Ascending aorta (tissue), 2 donors: ENCODE measurements at places on chromosomes 12 and 14. TPM values are rescaled to one million over a fixed set of nuclear protein-coding genes. Genes with fewer than 3 reads are reported as not detected.

- DNase-seq, result no peak
These were observed 77.3 kb upstream of the GRIN2B start for GRCh38 chr12:14058717-14059116.

GRCh38 chr14:20757965-20758364 is 10.2 kb upstream of the EDDM3B start:
- no peak for DNase-seq

GRCh38 chr12:51051787-51052186 is 3.7 kb downstream of the LETMD1 start:
- DNase-seq, result no peak

DNA sequence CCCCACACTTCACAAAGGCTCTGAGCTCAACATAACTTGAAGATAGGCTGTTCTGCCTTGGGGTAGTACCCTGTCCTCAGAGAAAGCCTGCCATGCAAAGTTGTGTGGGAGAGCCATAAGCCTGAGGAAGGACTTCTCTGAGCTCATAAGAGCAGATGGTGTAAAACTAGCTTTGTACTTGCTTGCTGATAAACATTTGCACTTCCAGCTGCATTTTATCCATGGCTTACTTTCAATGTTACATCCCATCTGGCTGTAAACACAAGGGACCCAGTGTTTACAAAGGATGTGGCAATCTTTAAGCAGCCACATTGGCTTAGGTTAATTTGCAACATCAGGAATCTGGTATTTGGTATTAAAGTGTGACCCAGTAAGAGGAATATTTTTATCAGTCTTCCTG is 258.1 kb downstream of the IPO8 start:
- no peak for DNase-seq

DNA sequence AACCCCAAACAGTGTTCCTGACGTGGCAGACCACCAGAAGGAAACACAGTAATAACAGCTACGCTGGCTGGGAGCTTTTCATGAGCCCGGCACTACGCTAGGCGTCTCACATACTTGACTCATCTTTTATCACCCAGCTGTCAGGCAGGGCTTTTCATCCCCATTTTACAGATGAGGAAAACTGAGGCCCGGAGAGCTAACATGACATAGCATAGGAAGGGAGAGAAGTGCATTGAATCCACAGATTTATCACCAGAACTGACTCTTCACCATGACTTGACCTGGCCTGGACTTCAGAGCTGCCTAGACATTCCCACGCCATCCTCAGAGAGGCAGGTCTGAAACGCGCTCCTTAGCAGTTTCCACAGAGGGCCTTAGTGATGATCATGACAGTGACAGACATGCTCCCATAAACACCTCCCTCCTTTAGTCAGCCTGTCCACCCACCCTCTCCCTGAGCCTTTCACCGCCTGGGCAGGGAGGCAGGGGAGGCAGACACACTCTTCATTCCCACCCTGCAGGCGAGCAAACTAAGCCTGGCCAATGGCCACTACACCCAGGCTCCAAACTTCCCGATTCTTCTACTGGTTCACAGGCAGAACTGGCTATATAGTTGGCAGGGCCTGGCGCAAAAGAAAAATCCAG is 56.2 kb downstream of the RBM19 start:
- no peak for DNase-seq

DNA sequence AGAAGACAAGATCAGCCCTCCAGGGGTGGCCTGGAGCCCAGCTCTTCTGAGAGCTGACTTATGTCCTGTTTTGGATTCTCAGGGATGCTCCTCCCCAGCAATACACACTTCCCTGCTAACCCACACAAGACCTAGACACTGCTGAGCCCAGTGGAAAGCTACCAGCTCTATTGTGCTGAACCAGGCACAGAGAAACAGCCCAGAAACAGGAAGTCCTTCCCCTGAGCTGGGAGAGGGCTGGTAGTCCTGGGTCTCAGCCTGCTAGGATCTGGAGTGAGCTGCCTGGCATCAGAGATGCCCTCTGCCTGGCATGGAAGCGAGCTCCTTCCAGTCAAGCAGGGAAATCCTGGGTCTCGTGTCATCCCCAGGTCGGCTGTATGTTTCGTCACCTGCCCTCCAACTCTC is 1.2 kb upstream of the LAG3 start:
- no peak for DNase-seq

DNA sequence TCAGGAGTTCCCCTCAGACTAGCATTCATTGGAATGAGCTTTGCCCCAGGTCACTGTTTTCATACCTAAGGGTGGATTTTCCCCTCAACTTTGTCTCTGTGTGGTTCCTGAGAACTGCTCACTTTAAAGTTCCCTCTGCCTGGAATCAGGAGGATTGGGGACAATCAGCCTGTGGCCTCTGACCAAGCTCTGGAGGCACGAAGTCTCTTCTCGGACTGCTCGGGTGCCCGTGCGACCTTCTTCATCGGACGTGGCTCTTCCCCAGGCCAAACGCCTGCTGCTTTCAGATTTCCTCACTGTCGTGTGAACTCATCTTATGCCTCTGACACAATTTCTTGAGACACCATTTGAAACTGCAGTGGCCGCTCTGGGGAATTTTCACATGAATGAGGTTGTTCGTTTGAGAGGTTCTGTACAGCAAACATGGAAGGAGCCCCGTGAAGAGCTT is 153.7 kb upstream of the PZP start:
- no peak for DNase-seq

GRCh38 chr14:25837551-25837965 is 760.3 kb downstream of the NOVA1 start:
- no peak for DNase-seq

GRCh38 chr14:37318938-37319337 is 121.2 kb downstream of the MIPOL1 start:
- DNase-seq, result no peak

DNA sequence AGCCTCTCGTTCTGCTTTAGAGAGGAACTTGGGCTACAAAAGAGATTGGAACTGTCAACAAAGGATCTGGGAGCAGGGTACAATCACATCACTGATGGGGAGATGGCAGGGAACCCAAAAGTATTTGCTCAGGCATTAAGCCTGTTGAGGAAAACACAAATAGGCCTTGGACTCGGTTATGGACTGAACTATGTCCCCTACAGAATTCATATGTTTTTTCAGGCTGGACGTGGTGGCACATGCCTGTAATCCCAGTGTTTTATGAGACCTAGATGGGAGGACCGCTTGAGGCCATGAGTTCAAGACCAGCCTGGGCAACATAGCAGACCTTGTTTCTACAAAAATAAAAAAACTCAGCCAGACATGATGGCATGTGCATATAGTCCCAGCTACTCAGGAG is 13.9 kb downstream of the DDX23 start:
- DNase-seq, result no peak

DNA sequence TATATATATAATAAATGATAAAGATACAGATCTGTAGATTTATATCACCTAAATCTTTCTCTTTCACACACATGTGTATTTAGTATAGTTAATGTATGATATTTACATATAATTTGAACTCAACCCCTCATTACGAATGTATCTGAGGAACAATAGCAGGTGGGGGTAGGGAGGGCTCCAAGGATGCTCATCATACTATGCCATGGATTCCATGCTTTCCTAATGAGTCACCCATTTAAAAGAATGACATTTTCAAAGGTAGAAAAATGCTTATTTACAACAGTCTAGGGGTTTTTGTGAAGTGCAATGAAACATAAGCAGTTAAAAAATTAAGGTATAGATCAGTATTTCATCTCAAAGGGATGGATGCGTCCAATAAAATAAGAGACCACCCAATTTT is 181.6 kb downstream of the SOX5 start:
- DNase-seq, result no peak

DNA sequence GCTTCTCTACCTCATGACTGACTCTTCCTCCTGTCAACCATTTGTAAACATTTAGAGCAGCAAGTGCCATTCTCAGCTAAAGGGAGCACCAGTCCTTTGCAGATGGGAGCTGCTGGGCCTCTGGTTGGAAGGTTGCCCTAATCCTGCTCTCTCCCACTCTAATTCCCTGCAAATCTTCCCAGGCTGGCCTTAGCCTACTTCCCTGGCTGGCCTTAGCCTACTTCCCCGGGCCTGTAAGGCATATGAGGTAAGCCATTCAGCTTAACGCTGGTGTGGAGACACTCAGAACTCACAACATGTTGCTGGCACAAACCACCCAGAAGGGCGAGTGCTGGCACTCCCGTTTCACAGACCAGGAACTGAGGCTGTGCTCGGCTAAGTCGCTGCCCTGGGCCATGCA is 69.0 kb downstream of the CPSF2 start:
- no peak for DNase-seq

DNA sequence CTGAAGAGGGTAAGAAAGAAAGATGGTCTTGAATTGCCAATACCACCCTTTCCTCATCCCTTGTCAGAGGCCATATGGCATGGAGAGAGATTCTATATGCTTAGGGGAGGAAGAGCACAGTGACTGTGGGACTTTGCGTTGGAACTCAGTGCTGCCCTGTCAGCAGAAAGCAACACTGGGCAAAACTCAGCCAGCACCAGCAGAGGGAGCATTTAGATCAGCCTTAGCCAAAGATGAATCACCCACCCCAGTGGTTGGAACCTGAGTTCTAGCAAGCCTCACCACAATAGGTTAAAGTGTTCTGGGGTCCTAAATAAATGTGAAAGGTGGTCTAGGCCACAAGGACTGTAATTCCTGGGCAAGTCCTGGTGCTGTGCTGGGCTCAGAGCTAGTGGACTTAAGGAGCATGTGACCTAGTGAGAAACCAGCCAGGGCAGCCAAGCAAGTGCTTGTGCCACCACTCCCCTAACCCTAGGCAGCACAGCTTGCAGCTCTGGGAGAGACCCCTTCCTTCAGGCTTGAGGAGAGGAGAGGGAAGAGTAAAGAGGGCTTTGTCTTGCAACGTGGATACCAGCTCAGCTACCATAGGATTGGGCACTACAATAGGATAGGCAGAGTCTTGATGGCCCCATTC is 11.4 kb upstream of the BCAT1 start:
- DNase-seq, result no peak

DNA sequence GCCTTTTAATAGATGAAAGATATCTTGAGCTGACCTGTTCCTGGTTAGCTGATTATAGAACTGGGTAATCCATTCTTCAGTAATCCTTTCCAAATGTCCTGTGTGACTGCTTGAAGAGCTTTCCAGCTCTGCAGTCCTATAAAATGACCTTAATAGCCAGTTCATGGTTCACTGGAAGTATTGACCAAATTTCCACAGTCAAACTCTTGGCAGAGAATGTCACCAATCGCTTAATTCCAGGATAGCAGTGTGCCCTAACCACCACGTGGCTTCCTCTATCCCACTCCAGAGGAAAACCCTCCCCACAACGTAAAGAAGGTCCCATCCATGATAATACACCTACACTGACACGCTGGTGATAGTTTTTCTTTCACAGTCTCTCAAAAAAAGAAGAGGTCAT is 17.4 kb downstream of the PRKAB1 start:
- DNase-seq, result no peak

- DNase-seq, result no peak
These were observed 7.8 kb upstream of the DTD2 start for GRCh38 chr14:31465111-31465510.

DNA sequence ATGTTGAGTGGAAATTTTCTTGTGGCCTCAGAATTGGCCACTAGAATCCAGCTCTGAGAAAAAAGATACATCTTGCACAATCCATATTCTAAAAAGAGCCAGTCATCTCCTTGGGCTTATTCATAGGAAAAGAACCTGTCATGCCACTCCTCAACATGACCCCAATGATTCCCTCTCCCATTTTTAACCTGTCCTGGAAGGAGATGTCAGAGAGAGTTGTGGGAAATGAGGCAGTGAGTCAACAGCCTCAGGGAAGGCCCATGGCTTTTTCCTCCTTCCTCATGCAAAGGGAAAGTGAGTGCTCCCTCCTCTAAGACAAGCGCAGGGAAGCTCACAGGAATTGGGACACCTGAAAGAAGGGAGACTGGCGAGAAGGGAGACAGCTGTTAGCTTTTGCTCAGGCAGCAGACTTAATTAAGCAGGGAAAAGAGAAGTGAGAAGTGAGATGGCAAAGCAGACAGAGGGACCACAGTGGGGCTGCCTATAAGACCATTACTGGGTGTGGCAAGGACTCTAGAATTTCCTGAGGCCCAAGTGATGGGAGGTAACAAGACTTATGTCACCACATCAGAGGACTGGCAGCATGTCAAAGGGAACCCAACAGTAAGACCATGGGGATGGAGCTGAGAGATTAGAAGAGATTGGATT is 10.2 kb upstream of the DHRS7 start:
- DNase-seq, result no peak

DNA sequence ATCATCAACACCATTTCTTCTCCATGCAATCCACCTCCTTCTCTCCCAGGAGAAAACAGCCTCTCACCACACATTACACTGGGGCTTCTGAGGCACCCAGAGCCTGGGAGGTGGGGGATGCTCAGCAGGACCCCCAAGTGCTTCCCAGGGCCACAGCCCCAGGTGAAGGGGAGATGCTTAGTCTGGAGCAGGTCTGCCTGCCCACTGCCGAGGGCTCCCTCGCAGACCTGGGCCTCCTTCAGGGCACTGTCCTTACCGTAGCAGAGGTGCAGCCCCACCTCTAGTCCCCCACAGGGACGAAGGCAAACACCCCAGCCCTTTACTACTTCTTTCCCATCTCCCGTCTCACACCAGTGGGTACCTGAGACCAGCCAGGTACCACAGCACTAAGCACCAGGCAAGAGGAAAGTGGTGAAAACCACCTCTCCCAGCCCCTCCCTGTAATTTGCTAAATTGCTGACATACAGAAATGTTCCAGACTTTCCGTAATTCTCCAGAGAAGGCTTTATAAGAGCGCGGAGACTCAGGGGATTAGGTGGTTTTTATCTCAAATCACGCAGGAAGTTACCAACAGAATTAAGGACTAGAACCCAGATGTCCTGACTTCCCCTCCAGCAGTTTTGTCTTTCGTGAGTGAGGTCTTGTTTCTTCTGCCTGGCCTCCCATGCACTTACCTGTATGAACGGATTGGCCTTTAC is 59.0 kb downstream of the PLEKHG3 start:
- no peak for DNase-seq

DNA sequence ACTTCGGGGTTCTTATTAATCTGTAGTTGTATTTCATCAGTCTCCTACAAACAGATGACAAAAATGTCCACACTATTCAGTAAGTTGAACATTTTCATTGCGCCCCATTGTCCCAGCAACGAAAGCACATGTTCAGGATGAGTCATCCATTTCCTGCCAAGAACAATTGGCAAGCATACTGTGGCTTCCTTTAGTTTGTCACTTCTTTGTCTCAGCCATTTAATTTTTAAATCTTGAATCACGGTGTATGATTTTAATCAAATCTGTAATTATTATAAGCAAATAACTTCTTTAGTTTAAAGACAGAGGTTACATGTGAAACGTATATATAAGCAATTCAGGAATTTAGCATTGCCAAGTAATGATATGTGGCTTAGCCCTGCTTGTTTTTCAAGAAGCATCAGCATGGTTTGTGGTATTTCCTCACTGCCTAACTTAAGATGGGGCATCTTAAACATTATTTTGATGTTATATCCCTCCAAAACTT is 211.3 kb upstream of the KRR1 start:
- no peak for DNase-seq

GRCh38 chr12:6426882-6427671 is 17.7 kb upstream of the CD27 start:
- peak; percentile 63 for DNase-seq

GRCh38 chr12:7555752-7556151 is 52.2 kb upstream of the CD163 start:
- DNase-seq, result no peak

- DNase-seq, result peak; percentile 85
These were observed 8.6 kb downstream of the SLC25A29 start for GRCh38 chr14:100297320-100298300.

ERBB3 gene
- 3.2 TPM for total RNA-seq

RGS6 gene
- total RNA-seq, result 0.11 TPM

CTSG gene
- not detected for total RNA-seq

CLEC4A gene
- total RNA-seq, result 28.8 TPM

GARIN6 gene
- total RNA-seq, result not detected

SYNDIG1L gene
- not detected for total RNA-seq

TIMM9 gene
- 0.96 TPM for total RNA-seq

FOXG1 gene
- not detected for total RNA-seq
